ENCODE measurements at places on chromosomes 2 and 18. TPM values are rescaled to one million over a fixed set of nuclear protein-coding genes. Genes with fewer than 3 reads are reported as not detected.

The FAM237A gene
- not detected for total RNA-seq

The CD8B gene
- 0.21 TPM for total RNA-seq

The CGREF1 gene
- not detected for total RNA-seq

The FBLN7 gene
- total RNA-seq = not detected

The CHST9 gene
- not detected for total RNA-seq

The DSC2 gene
- 4.4 TPM for total RNA-seq

The D2HGDH gene
- 31.8 TPM for total RNA-seq

The GPR45 gene
- not detected for total RNA-seq

GRCh38 chr2:186183406-186183805, 302.7 kb upstream of the ZC3H15 start:
- no peak for DNase-seq

DNA sequence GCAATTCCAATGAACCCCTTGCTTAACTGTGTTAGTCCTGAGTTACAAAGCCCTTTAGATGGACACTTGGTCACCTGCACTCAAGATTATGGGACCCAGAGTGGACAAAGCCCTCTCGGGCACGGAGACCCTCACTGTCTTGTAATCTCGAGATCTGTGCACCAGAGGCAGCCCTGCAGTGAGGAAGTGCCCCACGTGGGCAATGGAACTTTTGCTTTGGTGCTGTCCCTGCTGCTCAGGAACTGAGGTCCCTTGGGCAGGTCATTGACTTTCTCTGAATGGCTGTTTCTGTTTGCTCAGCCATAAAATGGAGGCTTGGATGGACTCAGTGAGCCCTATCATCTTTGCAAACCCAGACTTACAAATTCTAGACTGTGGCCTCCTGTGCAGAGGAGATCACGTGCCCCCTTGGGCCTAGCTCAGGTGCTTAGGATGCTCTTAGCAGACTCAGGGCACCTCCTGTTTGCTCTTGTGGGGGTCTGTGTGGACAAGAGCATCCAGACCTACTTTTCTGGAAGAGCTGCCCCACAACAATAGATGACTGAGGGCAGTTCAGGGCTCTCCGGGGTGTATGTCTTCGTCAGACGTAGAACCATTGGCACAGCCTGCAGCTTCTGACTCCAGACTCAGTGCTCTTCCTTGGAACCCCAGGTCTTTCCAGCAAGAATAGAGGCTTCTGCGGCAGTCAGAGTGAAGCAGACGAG, 94.5 kb upstream of the HS6ST1 start:
- no peak for DNase-seq

DNA sequence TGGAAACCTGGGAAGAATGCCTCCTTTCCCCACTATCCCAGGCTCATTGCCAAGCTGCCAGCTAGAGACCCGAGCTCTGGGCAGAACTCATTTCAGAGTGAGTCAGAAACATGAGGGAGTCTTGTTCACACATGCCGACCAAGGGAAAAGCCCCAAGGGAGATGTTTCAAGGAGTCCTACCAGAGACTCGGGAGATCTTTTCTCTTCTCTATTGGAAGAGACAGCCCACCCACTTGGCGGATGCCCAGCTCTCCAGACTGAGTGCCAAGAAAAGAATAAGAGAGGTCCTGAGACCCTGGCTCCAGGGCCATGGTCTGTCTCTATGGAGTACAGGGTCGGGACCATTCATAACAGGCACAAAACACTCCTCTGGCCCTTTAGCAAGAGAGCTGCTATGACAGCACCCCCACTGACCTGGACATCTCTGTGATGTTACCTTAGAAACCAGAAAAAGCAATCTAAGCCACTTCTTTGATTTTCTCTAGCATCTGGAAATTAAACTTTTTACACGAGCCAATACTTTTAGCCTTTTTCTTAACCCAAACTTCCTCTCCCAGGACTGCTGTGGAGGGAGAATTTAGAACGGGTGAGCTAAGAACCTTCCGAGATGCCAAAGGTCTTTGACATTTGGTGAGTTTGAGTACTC, 18.5 kb upstream of the IGFBP5 start:
- DNase-seq = no peak

- no peak for DNase-seq
These were observed 17.4 kb upstream of the SCG2 start for GRCh38 chr2:223619486-223620129.

- peak; percentile 1 for DNase-seq
These were observed 58.6 kb upstream of the FBXO11 start for GRCh38 chr2:47964722-47965434.

DNA sequence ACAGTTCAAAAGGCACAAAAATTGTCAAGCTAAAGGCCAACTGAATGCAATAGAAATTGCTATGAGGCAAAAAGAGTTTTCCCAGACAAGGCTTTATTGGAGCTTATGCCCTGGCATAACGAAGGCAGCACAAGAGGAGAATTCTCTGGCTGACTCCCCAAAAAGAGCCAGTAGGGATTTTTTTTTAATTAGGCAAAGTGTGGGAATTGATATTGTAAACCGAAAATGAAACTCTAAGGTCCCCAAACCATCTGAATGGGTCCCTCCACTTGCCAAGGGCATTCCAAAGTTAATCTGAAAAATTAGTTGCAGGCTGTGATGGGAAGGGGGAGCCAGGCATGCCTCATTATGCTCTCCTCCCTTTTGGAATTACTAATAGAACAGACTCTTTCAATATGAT, 118.9 kb downstream of the SPOPL start:
- no peak for DNase-seq

GRCh38 chr18:957829-958228, 53.2 kb downstream of the ADCYAP1 start:
- no peak for DNase-seq

DNA sequence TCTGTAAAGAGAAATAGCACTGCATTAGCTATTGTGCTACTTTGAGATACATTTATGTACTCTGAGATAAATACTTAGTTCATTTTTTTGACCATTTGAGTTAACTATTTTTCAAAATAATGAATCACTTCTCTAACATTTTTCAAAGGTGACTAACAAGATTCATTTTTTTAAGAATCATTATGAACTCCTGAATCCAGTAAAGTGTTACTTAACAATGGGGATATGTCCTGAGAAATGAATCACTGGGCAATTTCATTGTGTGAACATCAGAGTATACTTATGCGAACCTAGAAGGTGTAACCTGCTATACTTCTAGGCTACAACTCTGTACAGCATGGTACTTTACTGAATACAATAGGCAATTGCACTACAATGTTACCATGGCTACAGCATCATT, 355.8 kb downstream of the ARL6IP6 start:
- DNase-seq = no peak

DNA sequence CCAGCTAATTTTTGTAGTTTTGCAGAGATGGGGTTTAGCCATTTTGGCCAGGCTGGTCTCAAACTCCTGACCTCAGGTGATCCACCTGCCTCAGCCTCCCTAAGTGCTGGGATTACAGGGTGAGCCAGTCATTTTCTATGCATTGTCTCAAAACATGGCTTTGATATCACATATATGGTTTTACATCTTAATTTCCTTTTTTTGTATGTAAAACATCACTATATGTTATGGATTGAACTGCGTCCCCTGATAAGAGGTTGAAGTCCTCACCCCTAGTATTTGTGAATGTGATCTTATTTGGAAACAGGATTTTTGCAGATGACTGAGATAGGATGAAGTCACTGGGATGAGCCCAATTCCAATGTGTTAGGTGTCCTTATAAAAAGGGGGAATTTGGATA, 89.8 kb upstream of the MYCN start:
- no peak for DNase-seq

DNA sequence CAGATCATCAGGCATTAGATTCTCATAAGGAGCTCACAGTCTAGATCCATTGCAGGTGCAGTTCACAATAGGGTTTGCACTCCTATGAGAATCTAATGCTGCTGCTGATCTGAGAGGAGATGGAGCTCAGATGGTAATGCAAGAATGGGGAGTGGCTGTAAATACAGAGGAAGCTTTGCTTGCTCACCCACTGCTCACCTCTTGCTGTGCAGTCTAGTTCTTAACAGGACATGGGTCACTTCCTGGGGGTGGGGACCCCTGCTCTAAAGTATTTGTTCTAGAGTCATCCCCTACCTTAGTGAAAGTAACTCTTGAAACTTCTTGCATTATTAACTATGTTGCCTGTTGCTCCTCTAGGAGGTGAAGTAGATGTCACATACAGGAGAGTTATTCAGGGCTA, 171.3 kb upstream of the PARD3B start:
- no peak for DNase-seq

- DNase-seq = no peak
These were observed 54.5 kb downstream of the SKA1 start for GRCh38 chr18:50429207-50429948.

DNA sequence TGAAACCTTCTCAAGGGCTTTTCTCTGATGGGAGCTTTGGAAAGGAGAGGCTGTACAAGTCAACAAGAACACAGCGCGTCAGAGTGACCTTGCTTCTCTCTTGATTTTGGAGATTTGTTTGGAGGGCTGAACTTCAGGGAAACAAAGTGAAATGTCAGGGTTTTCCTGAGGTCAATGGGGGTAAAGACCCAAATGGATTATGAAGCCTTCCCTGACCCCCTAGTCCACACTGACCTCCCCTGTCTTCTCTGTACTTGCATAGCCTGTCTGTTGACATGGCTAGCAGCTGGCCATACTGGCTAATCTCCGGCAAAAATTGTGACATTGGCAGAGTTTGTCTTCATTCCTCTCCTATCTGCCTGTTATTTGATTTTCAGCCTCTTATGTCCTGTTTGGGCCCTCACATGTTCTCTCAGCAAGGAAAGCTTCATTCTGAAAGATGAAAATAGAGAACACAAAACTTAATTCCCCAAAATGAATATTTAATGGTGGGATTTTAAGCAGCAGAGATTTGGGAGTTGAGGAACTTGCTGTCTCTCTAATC, 149.3 kb upstream of the HAAO start:
- DNase-seq = no peak

- DNase-seq = no peak
These were observed 560.2 kb downstream of the LRP1B start for GRCh38 chr2:141570474-141571131.

DNA sequence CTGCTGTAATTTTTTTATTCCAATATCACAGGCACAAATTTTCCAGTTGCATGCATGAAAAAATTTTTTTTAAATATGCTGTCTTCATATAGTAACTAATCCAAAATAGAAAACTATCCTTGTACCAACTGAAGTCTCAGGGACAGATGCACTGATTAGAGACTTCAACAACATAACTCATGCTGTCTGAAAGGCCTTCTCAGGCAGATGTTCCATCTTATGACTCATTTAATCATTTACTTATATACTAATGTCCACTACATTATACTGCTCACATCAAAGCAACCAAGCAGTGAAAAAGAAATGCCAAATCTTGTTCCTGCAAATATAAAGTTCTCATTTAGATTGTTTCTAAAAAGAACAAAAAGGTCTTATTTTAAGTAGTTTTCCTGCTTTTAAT, 53.1 kb downstream of the OLA1 start:
- DNase-seq = no peak

- no peak for DNase-seq
These were observed 361.5 kb downstream of the GALNT13 start for GRCh38 chr2:154233231-154233630.

DNA sequence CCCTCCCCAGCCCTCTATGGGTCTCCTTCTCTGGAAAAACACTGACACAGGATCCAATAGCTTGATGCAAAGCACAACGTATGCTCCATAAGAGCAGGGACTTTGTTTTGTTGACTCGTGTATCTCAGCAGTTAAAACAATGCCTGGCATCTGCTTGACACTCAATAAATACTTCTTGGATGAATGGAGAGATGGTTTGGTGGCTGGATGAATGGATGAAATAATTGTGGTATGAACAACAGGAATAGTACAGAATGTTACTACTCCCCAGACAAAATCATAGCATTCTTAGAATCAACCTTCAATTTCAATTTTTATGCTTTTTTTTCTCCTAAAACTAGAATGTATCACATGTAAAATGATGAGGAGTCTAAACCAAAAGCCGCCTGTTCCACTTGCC, 57.4 kb downstream of the KCNE4 start:
- no peak for DNase-seq
